ENCODE measurements at places on chromosomes 5 and 9. TPM values are rescaled to one million over a fixed set of nuclear protein-coding genes. Genes with fewer than 3 reads are reported as not detected.

GRCh38 chr9:87644659-87645058, 81.3 kb upstream of the CTSL start:
- no peak for DNase-seq
- H3K4me3 ChIP-seq: no peak overlapping the region
- no peaks in the 10 kb centered on the region for H3K36me3 ChIP-seq
- H3K27ac ChIP-seq: no peak overlapping the region

DNA sequence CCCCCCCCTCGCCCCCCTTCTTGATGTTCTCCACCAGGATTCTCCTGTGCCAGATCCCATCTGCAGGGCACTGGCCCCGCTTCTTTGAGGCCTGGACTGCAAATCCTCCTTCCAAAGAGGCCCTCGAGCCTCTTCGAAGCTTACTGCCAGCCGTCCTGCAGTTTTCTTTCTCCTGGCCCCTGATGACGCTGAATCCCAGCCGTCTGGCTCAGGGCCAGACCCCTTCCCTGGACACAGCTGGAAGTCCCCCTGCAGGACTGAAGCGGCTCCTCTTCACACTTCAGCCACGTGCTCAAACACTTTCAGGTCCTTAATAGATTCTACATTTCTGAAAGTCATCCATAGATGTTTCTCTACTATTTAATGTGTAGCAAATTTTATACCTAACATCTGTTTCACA, 121.5 kb downstream of the EHMT1 start:
- no peaks in the 10 kb centered on the region for H3K4me1 ChIP-seq
- H3K27me3 ChIP-seq: no peaks in the 10 kb centered on the region
- no peak overlapping the region for H3K4me3 ChIP-seq
- no peak overlapping the region for H3K27ac ChIP-seq
- no peak for DNase-seq
- peaks cover under 1% of the 10 kb centered on the region for H3K36me3 ChIP-seq

DNA sequence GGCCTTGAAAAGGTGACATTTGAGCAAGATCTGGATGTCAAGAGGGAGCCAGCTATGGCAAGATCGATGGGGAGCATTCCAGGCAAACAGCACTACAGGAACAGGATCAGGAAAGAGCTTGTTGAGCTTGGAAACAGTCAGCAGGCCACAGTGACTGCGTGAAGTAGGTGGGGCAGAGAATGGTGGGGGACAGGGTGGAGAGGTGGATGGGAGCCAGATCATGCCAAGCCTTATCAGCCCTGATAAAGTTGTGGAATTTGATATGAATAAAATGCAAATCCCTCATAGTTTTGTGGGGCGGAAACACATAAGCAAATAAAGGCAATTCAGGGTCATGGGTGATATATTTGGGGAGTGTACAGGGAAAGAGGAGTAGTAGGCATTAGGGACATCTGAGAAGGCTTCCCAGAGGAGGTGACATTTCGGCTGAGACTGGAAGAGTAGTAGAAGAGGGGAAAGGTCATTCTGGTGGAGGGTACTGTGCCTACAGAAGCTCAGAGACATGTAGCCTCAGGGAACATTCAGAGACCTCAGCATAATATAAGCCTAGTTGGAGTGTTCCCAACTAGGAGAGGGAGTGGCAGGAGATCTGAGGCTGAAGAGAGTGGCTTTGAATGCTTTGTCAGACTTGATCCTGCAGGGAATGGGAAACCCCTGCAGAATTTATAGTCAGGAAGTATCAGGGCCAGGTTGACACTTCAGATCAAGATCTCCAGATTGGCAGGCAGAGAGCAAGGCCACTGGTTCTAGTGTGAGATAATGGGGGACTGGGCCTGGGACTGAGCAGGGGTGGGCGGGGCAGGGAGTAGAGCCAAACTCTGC, 9.7 kb upstream of the CYSTM1 start:
- no peaks in the 10 kb centered on the region for H3K27me3 ChIP-seq

- H3K4me3 ChIP-seq: no peak overlapping the region
- no peaks in the 10 kb centered on the region for H3K36me3 ChIP-seq
- no peak overlapping the region for H3K27ac ChIP-seq
- DNase-seq: no peak
- H3K27me3 ChIP-seq: no peaks in the 10 kb centered on the region
- H3K4me1 ChIP-seq: no peaks in the 10 kb centered on the region
These were observed 89.4 kb downstream of the ANGPTL2 start for GRCh38 chr9:127033061-127033460.

The MARCOL gene
- not detected for total RNA-seq

The C9orf50 gene
- not detected for total RNA-seq

DNA sequence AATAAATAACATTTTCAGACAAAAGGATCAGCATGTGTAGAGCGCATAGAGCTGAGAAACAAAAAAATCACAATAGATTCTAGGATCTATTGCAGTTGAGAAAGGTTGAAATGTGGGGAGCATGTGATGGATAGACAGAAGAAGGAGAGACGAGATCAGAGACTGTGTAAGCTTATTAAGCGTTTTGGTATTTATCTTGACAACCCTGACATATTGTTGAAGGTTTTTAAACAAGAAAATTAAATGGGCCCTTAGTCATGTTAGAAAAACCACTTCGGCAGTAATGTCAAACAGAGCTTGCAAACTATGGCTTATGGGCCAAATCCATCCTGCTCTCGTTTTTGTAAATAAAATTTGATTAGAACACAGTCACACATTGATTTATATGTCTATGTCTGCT, 200.5 kb upstream of the KLF4 start:
- no peak overlapping the region for H3K27ac ChIP-seq
- DNase-seq: no peak
- H3K36me3 ChIP-seq: no peaks in the 10 kb centered on the region

All from breast epithelium (tissue), 4 donors.